Activated CD4-positive, alpha-beta T cell treated with anti-CD3 and anti-CD28 coated beads, Interleukin-2, amount 50 U/mL, for 16 hours (primary cell): ENCODE measurements at places on chromosomes 4 and X.
A peak's percentile ranks its signal among the peaks of the same experiment; 100 is the strongest.

DNA sequence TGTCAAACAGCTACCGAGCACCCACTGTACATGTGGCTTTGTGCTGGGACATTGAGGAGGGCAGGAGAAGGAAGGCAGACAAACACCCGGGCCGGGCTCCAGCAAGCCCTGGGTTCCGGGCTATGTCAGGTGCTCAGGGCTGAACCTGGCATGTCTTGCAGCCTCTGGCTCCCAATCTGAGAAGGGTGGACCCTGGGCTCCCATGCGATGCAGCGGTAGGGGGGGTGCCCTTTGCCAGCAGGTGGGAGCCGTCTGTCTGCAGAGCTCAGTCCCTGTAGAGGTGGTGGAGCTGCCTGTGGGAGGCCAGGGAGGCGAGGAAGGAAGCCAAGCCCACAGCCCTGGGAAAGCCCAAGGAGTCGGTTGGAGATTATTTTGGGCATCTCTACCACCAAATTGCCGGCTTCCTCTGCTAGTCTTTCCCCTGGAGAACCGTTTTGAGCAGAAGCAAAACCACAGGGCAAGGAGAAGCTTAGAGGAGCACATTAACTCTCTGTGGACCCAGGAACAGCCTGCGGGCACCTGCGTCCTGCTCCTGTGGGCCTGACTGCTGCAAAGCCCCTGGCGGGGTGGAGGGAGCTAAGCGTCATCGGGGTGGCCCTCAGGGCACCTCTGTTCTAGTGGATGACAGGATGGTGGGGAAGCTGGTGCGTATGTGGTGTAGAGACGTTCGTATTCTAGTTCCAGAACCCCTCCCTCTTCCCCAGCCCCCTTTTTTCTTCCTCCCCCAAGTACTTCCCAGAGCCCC is 10.3 kb downstream of the CPZ start:
- DNase-seq: no peak

- DNase-seq: no peak
Observed at GRCh38 chr4:13541720-13542576, 2.4 kb downstream of the NKX3-2 start.

- no peak for DNase-seq
Observed at GRCh38 chr4:151810476-151810875, 49.7 kb upstream of the GATB start.

DNA sequence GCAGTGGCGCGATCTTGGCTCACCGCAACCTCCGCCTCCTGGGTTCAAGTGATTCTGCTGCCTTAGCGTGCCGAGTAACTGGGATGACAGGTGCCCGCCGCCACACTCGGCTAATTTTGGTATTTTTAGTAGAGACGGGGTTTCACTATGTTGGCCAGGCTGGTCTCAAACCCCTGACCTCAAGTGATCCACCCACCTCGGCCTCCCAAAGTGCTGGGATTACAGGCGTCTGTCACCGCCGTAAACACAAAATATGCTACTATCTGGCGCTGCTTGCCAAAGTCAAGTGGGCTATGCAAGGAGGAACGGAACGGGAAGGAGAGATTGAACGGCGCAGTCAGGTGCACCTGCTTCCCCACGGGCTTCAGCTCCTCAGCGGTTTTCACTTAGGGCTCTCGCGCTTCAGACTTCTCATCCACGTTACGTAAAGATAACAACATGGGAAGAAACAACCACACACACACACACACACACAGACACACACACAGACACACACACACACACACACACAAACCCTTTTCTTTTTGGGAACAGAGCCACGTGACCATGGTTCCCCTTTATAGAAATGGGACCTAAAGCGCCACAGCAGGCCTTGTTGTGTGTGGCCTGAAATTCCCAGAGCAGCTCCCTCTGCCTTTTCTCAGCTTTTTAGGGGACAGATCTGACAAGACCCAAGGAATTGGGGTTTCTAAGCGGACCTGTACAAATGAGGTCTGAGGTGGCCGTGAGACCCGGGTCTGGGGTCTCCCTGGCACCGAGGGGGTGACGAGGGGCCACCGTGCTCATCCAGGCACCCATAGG is 1.5 kb downstream of the P2RY8 start:
- peak; percentile 74 for DNase-seq

GRCh38 chr4:173091362-173091761 is 77.2 kb upstream of the GALNT7 start:
- no peak for DNase-seq

DNA sequence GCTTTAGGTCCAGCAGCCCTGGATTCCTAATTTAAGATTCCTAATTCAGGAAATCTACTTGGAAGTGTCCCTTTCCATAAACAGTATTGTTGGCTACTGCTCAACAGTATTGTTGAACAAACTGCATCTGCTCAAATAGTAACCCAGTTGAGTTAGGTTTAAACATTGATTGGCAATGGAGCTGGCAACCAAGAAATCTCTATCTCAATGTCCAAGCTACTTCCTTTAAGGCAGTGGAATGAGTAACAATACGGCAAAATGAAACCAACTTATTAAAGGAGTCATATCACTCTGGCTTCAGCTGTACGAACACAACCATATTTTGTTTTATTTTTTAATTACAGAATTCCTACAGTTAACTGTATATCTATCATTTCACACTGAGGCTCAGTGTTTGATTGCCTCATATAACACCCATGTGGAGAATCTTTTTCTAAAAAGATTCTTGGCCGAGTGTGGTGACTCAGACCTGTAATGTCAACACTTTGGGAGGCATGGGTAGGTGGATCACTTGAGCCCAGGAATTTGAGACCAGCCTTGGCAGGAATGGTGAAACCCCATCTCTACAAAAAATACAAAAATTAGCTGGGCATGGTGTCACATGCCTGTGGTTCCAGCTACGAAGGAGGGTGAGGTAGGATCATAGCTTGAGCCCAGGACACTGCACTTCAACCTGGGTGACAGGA is 71.7 kb upstream of the IL13RA1 start:
- DNase-seq: no peak

DNA sequence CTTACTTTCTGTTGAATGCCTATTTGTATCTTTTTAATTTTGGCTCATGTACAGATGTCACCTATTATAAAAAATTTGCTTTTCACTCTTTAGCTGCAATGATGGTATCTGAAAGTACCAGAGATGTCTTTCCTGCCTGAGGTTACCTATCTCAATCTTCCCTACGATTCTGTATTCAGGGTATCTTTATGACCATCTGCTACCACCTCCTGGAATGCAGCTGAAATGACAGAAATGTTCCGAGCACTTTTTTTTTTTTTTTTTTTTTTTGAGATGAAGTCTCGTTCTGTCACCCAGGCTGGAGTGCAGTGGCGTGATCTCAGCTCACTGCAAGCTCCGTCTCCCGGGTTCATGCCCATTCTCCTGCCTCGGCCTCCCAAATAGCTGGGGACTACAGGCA is 136.4 kb downstream of the REPS2 start:
- DNase-seq: no peak

DNA sequence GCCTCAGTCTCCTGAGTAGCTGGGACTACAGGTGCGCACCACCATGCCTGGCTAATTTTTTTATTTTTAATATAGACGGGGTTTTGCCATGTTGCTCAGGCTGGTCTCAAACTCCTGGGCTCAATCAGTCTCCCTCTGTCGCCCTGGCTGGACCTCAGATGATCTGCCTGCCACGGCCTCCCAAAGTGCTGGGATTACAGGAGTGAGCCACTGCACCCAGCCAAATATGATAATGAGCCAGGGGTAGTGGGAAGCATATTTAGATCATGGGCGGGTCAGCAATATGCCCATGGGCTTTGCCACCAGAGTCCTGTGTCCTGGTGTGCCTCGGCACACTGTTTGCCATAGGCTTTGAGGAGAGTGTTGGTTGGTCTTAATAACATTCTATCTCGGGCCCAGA is 71.8 kb downstream of the FAM193A start:
- no peak for DNase-seq

DNA sequence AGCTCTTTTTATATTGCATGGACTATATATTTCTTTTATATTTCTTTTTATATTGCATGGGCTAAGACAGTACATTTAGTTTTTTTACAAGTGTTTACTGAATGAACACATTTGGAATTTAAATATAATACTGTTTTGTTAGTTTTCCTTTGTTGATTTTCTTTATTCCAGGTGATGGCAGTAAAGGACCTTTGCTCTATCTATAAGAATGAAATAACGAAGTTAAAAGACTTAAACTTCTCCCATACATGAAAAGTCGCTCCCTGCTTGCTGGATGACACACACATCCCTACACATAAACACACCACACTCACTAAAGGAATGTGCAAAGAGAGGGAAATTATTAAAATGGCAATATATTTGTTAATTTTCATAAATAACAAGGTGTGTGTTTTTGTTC is 102.5 kb upstream of the ANXA10 start:
- no peak for DNase-seq
